ENCODE measurements at places on chromosomes 4 and X.

DNA sequence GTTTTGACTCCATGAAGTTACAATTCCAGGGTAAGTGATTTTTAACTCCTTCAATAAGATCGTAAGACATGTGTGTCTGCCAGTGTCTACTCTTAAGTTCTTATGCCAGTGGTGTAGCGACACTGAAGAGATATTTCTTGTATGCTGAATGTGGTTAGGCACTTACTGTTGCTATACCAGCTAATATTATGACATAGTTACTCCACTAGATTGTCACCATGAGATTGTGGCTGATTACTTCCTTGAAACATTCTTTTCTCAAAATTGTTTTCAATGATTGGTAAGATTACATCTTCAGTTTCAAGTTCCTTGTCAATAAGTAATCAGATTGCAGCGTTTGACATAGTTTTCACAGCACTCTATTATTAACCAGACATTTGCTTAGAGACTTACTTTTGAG is 60.6 kb upstream of the PAGE5 start:
- DNase-seq, result no peak

DNA sequence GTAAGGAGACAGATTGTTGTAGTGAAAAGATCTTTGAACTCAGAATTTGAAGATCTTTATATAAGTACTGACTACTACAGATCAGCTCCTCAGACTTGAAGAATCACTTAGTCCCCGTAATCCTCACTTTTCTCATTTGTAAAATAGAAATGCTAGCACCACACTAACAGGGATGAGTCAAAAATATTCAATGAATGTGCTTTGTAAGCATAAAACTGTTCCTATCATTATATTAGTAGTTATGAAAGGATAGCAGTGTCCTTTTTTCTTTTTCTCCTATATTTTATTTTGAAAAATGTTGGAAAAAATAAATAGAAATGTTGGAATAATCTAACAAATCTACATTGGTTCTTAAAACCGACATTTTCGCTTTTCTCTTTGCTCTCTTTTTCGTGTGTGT is 25.4 kb downstream of the NFKB1 start:
- DNase-seq, result no peak

- no peak for DNase-seq
Observed at GRCh38 chrX:63932006-63932405, 147.0 kb upstream of the ARHGEF9 start.

- no peak for DNase-seq
Observed at GRCh38 chrX:151153667-151154066, 22.7 kb upstream of the GPR50 start.

DNA sequence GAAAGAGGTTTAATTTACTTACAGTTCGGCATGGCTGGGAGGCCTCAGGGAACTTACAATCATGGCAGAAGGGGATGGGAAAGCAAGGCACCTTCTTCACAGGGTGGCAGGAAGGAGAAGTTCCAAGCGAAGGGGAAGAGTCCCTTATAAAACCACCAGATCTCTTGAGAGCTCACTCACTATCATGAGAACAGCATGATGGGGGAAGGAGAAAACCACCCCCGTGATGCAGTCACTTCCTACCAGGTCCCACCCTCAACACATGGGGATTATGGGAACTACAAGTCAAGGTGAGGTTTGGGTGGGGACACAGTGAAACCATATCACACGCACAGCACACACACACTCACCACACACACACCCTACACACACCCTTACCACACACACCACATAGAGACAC is 104.3 kb downstream of the DCTD start:
- DNase-seq, result no peak

DNA sequence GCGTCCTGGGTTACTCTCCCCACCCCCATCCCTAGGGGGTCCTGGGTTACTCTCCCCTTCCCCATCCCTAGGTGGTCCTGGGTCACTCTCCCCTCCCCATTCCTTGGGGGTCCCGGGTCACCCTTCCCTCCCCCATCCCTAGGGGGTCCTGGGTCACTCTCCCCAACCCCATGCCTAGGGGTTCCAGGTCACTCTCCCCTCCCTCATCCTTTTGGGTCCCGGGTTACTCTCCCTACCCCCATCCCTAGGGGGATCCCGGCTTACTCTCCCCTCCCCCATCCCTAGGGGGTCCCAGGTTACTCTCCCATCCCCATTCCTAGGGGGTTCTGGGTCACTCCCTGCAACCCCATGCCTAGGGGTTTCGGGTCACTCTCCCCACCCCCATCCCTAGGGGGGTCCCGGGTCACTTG is 1.5 kb downstream of the ASMTL start:
- DNase-seq, result no peak

- no peak for DNase-seq
Observed at GRCh38 chr4:176668324-176668723, 124.4 kb downstream of the VEGFC start.

GRCh38 chr4:6095023-6095752 is 77.0 kb upstream of the C4orf50 start:
- no peak for DNase-seq

GRCh38 chr4:10173037-10173753 is 56.6 kb upstream of the WDR1 start:
- no peak for DNase-seq

- DNase-seq, result no peak
Observed at GRCh38 chrX:116749943-116750342, 287.2 kb upstream of the CT83 start.

- no peak for DNase-seq
Observed at GRCh38 chr4:68011684-68012083, 48.4 kb upstream of the TMPRSS11A start.

GRCh38 chr4:156615066-156615531 is 356.5 kb downstream of the PDGFC start:
- no peak for DNase-seq

DNA sequence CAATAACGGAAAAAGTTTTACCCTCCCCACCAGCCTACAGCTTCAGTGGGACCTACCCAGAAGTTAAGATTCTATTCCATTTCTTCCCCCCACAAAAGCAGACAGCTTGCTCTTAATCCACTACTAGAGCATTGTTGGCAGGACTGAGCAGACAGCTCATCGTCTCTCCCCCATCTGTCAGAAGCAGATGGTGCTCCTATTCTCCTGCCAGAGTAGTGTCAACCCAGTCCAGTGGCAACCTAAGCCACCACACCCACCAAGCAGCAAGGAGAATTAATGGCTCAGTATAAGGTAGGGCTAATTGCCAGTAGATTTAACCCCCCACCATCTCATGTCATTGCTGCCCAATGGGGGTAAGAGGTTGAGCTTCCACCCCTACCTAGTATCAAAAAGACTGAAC is 62.0 kb downstream of the AWAT2 start:
- no peak for DNase-seq

DNA sequence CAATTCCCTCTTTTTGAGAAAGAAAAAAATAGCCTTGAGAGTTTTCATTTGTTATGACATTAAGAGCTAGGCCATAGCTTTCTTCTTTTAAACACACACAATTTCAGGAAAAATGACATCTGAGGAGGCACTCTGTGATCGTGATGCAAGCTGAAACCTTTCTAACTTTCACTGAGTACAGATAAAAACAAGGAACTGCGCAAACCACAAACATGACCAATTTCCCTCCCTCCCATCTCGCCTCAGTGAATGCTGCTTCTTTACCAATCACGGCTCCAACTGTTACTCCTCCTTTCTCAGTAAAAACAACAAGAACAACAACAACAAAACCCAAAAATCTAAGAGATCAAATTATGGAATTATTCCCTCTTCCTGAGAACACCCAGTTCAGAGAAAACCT is 626.8 kb downstream of the TLL1 start:
- no peak for DNase-seq

DNA sequence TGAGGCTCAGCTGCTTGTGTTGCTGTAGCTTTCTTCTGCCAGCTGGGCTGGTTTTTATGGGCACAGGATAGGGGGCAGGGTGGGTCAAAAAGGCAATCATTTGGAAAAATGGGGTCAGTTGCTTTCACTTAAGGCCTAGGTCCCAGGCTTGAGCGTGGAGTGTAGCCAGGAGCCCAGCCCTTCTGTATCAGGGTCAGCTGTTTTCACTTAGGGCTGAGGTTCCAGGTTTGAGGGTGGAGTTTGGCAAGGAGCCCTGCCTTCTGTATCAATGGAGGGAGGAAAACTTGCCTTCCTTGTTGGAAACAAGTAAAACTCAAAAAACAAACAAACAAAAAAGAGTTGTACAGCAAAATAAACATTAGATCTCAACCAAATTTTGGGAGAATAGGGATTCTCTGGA is 37.0 kb upstream of the UGT8 start:
- DNase-seq, result no peak

- DNase-seq, result no peak
Observed at GRCh38 chr4:81621490-81621889, 149.8 kb upstream of the RASGEF1B start.

DNA sequence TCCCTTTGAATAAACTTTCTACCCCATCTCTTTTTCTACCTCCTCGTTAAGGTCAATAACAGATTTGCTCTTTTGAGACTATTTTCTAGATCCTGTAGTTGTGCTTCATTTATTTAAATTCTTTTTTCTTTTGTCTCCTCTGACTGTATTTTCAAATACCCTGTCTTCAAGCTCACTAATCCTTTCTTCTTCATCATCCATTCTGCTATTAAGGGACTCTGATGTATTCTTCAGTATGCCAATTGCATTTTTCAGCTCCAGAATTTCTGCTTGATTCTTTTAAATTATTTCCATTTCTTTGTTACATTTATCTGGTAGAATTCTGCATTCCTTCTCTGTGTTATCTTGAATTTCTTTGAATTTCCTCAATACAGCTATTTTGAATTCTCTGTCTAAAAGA is 36.0 kb upstream of the ARMCX4 start:
- DNase-seq, result no peak

- DNase-seq, result no peak
Observed at GRCh38 chr4:24559889-24560288, 24.5 kb downstream of the DHX15 start.

DNA sequence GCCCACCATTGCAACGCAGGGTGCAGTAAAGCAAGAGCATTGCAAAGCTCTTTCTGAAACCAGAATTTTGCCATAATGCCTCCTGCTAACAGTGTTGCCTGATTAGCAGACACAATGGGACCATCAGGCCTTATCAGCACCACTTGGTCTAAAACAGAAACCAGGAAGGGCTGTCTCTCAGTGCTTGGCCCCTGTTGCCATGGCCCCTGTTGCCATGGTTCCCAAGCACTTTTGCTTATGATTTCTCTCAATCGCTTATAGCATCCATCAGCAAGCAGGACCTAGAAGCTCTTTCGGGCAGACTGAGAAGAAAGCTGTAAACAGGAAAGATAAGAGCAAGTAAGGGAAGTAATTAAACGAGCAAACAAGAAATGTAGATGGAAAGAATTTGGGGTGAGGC is 36.8 kb downstream of the RTL5 start:
- peak; percentile 24 for DNase-seq

GRCh38 chrX:41382714-41383645 is 49.0 kb downstream of the DDX3X start:
- no peak for DNase-seq

GRCh38 chrX:44400588-44400987 is 57.1 kb upstream of the EFHC2 start:
- no peak for DNase-seq

GRCh38 chr4:30719454-30720020 is 632 bp upstream of the PCDH7 start:
- peak; percentile 18 for DNase-seq

GRCh38 chr4:122732329-122733026 is at the start of gene BBS12:
BBS12 (plus strand) TSS chr4:122732704; CDS start chr4:122741893, 9,189 bp downstream.
- DNase-seq, result peak; percentile 95

DNA sequence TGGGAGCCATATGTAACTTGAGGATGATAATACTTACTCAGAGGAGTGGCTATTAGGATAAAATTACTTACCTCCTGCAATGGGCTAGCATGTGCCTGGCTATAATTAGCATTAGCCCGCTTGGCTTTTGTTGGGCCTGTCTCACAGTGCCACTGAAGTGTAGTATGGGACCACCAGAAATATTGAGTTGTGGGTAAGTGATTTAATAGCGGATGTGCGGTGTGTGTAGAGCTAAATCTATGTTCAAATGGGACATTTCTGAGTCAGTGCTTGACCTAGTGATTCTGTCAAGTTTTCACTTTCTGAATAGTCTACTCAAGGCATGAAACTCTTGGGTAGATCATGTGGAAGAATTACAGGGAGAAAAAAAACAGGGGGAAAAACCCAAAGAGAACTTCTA is 3.5 kb upstream of the CLNK start:
- no peak for DNase-seq

DNA sequence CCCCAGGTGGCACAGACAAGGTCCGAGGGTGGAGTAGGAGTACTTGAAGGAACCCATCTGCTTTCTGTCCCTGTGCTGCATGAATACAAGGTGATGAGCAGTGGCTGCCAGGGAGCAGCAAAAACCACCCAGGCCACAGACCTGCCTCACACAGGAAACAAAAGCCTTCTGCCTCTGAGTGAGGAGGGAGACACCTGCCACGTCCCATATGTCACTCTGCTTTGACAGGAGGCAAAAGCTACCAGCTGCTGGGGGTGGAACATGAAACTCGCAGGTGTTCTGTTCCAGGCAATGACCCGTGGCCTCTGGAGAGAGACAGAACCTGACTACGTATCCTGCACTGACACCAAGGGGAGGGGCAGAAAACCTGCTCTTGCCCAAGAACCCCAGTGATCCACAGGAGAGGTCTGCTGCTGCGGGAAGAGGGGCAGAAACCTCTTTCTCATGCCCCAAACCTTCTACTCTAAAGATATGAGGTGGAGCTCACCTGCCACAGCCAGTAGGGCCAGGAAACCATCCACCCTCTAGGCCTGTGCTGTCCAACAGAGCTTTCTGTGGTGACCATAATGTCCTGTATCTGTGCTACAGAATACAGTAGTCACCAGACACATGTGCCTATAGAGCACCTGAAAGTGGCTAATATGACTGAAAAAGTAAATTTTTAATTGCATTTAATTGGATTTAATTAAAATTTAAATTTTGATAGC is 172.9 kb downstream of the PRDM5 start:
- DNase-seq, result peak; percentile 83

DNA sequence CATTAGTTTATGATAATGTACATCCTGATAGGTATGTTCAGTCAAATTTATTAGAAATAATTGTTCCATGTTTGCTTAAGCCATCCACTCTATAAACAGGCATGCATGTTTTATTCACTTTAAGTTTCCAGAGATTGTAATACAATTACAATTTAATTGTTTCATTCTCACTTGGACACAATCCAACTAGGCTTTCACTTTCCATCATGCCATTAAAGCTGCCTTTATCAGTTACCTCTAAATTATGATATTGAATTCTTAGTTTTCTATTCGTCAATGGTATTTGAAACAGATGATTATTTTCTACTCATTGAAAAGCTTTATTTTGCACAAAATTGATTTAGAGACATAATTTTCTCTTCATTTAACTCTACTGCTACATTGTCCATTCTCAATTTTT is 1196.3 kb downstream of the RAPGEF2 start:
- no peak for DNase-seq

All from GM06990 (cell line).